Right ventricle myocardium superior (tissue), 1 donor: ENCODE measurements at places on chromosomes 4 and X.

GRCh38 chr4:38004062-38004461 is 43.9 kb downstream of the PTTG2 start:
- DNase-seq = no peak

- no peak for DNase-seq
Observed at GRCh38 chr4:154822775-154823174, 41.7 kb downstream of the RBM46 start.

DNA sequence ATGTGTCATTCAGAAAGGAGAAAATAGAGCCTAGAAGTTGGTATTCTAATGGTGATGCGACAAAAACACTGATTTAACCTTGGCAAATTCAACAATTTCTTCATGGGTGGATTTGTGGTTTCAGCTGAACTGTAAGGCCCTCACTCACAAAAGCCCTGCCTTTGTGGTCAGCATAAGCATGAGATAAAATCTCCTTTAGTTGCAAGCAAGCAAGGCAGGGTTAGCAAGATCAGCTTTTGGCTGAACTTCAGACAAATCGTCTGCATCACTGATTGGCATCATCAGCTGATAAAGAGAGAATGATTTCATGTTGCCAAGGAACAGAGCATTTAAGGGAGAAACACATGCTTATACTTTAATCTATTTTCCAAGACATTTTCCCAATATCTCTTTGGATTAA is 2582.2 kb downstream of the PCDH7 start:
- no peak for DNase-seq

- no peak for DNase-seq
Observed at GRCh38 chrX:45872480-45872879, 671.8 kb upstream of the DIPK2B start.

- no peak for DNase-seq
Observed at GRCh38 chr4:168293386-168293975, 25.1 kb downstream of the DDX60 start.

- DNase-seq = no peak
Observed at GRCh38 chr4:182263562-182263961, 20.4 kb downstream of the TENM3 start.

GRCh38 chr4:116925900-116926457 is 159.4 kb downstream of the TRAM1L1 start:
- no peak for DNase-seq

GRCh38 chr4:124060261-124060918 is 652.1 kb downstream of the ANKRD50 start:
- DNase-seq = peak; percentile 45

- DNase-seq = no peak
Observed at GRCh38 chrX:13001097-13001496, 26.2 kb downstream of the TMSB4X start.

- no peak for DNase-seq
Observed at GRCh38 chrX:47579537-47579936, 2.7 kb upstream of the TIMP1 start.
